ENCODE measurements at places on chromosomes 2 and 18.

- DNase-seq, result no peak
Measured at GRCh38 chr2:199951023-199951422, 4.3 kb downstream of the TYW5 start.

GRCh38 chr2:1891147-1891546 lies 146.8 kb upstream of the PXDN start:
- DNase-seq, result no peak

- DNase-seq, result no peak
Measured at GRCh38 chr18:44732238-44732563, 51.5 kb downstream of the SETBP1 start.

DNA sequence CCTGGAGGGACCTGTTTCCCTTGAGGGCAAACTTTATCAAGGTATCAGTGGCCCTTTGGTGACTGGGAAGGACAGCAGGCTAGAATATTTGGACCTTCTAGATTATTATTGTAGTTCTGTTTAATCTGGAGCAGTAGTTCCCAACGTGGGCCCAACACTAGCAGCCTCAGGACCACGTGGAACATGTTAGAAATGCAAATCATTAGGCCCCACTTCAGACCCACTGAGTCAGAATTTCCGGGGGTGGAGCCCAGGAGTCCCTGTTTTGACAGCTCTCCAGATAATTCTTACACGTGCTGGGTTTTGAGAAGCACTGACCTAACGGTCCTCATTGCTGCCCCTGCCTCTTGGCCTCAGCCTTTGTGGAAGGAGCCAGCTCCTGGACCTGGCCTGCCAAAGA lies 25.5 kb upstream of the DYNC2LI1 start:
- DNase-seq, result no peak
